ENCODE measurements at places on chromosomes 11 and 22.

- DNase-seq: no peak
Measured at GRCh38 chr11:111785886-111786412, 19.8 kb upstream of the PPP2R1B start.

- DNase-seq: no peak
Measured at GRCh38 chr11:84412862-84413261, 1126.7 kb upstream of the CCDC90B start.

DNA sequence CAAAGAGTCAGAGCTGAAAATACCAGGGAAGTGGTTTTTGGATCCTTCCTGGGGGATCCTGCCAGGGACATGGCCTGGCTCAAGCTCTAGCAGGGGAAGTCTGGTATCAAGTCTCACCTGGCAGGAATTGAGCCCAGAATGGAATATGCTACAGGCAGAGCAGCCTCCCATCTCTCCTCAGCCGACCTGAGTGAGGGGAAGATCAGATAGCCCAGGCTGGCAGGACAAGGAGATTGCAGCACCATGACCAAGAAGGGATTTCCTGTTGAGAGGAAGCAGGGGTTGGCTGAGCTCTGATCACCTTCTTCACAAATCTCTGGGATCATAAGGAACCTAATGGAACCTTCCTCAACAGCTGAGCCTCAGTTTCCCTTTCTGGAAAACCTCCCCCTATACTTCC is 13.0 kb downstream of the OAF start:
- no peak for DNase-seq

DNA sequence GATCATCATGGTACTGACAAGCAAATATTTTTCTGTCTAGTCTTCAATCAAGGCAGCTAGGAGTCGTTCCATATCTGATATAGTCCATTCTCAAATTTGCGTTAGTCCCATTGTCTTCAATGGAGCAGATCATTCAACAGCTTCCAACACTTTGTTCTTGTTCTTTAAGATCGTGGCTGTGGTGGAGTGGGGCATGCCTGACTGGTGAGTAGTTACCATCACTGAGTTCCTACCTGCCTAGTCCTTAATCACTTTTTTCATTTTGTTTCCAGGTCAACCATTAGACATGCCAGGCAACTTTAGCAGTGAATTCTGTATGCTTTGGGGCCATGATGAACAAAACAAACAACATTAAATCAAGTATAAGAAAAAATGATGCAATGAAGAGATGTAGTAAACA is 693.1 kb upstream of the KIRREL3 start:
- DNase-seq: no peak

DNA sequence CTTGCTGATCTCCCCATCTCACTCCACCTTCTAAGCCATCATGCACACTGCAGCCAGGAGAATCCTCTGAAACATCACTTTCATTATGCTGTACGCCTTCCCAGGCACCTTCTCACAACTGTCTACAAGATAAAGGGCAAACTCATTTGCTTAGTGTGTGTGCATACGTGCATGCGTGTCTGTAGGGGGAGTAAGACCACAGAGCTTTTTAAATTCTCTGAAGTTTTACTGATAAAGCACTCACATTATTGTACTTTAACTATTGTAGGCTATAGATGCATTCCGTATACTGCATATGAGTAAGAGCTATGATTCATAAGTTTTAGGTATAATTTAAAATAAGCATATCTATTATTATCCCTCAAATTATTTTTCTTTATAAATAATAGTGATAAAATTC is 15.3 kb upstream of the ANKK1 start:
- no peak for DNase-seq

Data from CD4-positive, alpha-beta T cell treated with Interleukin-4 for 1 hour (primary cell).